ENCODE measurements at places on chromosomes 4 and X.

GRCh38 chr4:48905363-48906015, 1.1 kb downstream of the OCIAD2 start:
- DNase-seq = no peak

DNA sequence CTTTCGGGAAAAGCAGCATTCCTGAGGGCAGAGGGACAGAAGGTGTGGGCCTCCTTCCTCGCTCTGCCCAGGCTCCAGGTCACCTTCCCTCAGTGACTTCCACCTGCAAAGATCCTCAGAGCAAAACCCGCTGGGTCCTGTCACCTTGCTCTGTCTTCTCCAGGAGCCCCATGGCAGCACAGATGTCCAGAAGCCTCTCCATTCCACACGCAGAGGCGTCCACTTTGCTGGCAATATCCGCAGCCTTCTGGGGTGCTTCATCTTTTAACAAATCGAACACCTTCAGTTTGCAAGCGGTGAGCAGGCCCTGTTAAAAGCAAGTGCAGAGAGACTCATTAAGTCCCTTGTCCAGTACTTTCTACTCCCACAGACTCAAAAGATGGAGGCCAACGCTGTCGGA, 27.3 kb downstream of the ASMTL start:
- no peak for DNase-seq

DNA sequence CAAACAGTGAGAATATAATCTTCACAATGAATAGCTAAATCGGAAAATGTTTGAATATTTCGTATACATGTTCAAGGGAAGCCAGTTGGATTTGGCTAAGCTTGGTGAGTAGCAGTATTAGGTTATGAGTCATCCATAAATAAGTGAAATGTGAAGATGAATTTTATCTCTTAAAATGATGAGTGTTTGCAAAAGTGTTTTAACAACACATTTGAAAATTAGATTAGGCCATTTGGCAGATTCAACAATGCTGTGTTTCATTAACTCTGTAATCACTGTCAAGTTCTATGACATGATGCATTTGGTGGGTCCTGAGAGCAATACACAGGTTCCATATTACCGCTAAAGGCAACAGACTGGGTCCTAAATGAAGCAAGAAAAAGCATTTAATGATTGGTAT, 301.9 kb upstream of the PRPS2 start:
- DNase-seq = no peak

DNA sequence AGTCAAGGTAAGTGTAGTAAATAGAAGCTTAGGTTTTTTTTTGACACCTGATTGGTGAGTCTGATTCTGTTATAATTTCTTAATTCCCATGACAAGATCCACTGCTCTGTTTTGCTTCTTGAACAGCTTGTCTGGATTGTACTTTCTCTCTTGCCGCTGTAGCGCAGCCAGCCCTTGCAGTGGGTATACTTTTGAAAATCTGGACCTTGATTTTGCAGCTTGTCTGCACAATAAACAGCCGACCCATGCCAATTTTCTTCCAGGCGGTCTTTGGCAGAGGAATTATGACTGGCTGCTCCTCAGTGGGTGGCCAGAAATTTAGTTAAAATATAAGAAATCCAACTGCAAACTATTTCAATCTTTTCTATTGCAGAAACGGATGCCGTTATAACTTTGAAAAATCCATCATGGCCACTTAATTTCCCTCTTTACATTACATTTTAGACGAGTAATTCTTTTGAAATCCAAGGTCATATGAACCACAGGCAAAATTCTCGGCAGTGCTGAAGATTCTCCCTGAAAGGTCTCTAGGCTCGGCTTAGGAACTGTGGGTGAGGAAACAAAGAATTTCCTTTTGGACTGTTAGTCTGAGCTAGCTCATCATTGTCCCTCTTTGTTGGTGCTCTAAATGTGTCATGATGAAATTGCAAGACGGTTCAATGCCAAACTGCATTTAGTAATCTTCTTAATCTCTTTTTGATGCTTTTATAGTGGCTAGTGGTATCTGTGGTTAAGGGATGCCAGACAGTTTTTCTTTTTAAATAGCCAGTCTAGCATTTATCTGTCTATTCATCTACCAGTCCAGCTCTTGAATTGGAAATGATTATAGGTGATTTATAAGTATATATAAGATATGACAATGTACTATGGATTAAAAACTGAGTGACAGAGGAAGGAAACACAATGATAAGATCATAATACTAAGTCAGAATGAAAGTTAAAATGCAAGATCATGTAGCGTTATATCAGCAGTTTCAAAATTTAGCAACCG, 31.5 kb upstream of the PTTG2 start:
- DNase-seq = no peak

DNA sequence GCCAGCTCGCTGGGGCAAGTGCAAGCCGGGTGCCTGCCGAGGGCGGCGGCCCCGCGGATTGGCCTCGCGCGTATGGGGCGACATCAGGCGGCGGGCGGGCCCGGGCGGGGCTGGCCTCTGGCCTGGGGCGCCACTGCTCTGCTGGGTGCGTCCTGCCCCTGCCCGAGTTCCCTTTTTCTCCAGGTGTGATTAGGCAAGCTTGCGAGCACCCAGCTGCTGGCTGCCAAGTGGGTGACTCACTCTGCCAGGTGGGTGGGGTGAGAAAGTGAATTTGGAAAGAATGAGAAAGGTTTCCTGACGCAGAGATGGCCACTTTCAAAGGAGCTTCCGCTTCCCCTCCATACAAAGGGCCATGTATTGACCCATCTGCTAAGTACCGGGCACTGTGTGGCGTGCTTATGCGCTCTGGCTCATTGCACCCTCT, 32.5 kb downstream of the FGFBP1 start:
- DNase-seq = peak; percentile 33

DNA sequence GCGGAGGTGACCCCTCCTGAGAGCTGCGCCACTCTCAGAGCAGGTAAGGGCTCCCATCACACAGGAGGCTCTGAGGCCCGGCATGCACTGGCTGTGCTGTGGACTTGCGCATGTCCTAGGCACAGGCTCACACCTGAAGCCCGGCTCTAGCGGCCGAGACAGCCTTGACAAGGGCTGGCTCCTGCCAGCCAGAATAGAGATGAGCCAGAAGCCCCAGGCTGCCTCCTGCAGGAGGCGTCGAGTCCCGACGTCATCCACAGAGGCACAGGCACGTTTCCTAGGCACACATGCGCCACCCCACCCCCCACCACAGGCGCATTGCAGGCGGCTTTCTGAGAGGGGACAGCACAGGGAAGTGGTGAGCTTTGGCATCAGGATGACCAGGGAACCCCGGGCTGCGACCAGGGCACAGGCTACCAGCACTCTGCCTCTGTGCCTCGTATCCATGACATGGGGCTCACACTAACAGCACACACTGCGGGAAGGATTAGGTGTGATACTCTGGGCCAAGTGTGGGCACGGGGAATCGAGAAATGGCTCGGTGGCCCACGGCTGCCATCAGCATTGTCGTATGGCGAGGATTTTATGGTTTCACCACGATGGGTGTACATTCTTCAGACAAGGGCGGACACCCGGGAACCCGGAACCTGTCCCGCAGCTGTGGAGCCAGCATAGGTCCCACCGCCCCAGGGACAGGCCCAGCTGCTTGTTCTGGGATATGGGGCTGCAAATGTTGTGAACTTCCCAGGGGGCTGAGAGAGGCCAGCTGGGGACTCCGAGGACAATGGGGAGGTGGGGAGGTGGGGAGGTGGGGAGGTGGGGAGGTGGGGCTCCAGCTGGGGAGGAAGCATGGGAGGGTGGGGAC, 90.7 kb upstream of the ADRA2C start:
- DNase-seq = no peak

DNA sequence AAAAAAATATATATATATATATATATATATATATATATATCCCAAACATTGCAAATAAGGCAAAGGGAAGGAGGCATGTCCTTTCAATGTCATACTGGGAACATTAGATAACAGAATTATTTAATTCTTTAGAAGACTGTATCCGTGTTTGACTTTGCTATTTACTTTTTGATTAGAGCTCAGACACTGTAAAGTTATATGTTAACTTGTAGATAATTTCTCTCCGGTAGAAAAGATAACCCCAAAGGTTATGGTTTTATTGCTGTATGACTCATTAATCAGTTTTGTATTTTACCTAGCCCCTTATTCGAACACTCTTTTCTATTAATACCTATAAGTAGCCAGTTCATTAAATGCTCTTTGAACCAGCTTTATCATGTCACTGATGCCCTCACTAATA, 150.6 kb upstream of the DUSP21 start:
- no peak for DNase-seq

DNA sequence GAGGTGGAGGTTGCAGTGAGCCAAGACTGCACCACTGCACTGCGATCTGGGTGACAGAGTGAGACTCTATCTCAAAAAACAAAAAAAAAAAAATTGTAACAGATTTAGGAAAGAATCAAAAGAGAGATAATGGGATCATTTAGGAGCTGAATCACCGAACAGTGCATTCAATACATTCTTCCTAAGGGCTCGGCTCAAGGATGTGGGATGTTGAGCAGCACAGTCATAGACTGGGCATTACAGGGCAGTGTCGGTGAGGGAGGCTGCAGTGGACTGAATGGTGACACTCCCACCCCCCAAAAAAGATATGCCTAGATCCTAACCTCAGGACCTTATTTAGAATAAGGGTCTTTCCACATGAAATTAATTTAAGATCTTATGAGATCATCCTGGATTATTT, 70.0 kb downstream of the EVC2 start:
- DNase-seq = no peak

Measured in activated CD4-positive, alpha-beta T cell treated with anti-CD3 and anti-CD28 coated beads, Interleukin-2, amount 50 U/mL, for 48 hours (primary cell).